ENCODE measurements at places on chromosomes 7 and 10.

GRCh38 chr7:149147752-149148653 lies 750 bp downstream of the ZNF398 start:
- peak; percentile 49 for DNase-seq

GRCh38 chr10:79181227-79181626 lies 112.5 kb downstream of the ZMIZ1 start:
- no peak for DNase-seq

GRCh38 chr10:71516890-71517289 lies 120.2 kb downstream of the CDH23 start:
- no peak for DNase-seq

DNA sequence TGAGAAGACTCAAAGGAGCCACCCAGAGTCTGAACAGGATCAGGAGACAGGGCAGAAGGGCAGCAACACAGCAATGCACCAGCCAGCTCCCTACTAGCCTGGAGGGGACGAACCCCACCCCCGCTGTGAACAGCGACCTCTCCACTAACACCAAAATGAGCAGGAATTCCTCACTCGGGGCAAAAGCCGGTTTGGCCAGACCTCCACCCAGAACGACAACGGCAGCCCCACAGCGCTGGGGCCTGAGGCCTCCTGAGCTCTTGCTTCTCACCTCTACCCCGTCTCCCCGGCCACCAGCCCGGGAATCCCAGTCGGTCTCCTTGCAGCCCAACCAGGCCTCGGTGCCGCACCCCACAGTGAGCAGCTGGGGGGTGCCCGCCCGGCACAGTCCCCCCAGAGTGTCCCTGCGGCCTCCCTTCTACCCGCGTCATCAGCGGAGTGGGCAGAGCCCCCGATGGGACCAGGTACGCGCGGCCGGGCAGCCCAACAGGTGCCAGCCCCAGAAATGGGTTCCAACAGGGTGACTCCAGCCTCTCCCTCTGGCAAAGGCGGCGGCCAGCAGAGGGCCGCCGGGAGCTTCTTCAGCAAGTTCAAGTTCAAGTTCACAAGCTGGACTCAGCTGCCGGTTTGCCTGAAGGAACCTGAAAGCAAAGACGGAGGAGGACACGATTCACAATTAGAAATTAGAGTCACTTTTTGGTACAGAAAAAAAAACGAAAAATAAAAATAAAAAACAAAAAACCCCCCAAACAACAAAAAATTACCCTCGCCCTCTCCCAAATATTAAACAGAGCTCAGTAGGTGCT lies 129.0 kb downstream of the MARCHF5 start:
- no peak for DNase-seq

DNA sequence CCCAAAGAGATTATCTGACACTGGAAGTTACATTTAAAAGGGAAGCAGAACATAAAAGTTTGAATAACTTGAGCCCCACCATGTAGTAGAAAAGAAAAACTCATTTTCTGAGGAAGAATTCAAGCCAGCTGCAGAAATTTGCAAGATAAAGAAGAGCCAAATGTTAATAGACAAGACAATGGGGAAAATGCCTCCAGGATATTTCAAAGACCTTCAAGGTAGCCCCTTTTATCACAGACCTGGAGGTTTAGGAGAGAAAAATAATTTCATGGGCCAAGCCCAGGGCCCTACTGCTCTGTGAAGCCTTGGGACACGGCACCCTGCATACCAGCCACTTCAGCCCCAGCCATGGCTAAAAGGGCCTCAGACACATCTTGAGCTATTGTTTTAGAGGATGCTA lies 18.4 kb upstream of the AKR1C1 start:
- no peak for DNase-seq

- no peak for DNase-seq
These were observed 413.9 kb downstream of the LRMDA start for GRCh38 chr10:75845176-75845947.

DNA sequence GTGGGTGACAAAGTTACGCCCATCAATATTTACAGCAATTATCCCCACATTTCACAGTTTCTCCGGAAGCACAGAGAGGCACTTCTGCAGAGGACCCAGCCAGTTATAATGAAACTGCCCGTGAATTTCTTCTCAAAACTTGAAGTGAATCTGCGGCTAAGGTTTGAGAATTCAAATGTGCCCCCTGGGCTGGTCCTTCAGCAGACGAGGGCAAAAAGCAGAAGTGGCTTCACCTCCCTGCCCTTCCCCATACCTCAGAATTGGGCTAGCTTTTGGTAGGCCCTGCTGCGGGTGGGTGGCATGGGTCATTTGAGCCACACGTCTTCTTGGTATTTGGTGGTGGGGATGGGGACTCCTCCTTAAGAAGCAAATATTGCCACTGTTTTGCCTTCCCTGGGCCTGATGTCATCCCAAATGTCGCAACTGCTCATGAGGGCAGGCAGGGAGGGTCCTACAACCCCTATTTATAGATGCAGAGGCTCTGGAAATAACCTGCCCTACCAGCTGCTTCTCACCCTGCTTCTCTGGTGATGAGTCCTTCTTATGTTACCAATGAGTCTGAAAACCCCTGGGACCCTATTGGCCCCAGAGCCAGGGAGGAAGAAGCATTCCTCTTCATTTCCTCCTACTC lies 16.6 kb upstream of the WDFY4 start:
- no peak for DNase-seq

- DNase-seq, result no peak
These were observed at the start of gene GPR37 for GRCh38 chr7:124765401-124766352. Gene GPR37, minus strand, starts transcription at chr7:124765792. Its CDS starts 816 bp downstream, at chr7:124764976.

DNA sequence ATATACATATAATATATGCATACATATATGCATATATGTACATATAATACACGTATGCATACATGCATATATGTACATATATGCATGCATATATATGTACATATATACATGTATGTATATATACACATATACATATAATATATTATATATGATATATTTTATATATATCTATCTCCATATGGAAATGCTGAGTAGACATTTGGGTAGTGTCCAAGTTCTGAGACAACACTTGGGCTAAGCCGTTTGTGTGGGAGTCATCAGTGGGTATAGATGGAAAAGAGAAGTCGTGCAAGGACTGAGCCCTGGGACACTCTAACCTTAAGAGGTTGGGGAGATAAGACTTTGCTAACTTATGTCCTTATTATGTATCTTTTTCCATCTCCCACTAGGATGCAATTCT lies 165.2 kb upstream of the PODXL start:
- no peak for DNase-seq

DNA sequence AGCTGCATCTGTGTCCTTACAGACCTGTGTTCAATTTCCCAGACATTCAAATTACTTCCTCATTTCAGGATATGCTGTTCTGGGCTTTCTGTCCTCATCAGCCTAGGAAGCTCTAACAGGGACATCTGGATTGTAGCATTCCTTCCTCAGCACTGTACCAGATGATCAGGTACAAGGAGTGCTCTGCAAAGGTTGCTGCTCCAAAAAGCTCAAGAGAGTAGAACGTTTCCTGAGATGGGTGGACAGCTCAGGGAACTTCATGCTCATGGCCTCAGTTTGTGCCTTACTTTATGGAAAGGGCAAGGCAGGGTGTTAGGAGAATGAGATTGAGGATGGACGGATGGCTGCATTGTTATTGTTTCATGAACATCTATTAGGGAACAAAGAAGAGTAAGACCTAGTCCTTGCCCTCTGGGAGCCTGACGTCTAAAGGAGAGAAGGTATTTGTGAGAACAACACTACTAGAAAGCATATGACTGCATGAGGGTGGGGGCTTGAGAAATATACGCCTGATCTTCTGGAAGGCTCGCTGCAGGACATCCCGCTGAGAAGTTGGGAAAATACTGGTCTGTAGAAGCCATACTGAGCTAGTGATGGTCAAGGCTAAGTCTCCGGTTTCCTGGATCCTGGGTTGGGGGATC lies 10.5 kb upstream of the ZNF212 start:
- no peak for DNase-seq

DNA sequence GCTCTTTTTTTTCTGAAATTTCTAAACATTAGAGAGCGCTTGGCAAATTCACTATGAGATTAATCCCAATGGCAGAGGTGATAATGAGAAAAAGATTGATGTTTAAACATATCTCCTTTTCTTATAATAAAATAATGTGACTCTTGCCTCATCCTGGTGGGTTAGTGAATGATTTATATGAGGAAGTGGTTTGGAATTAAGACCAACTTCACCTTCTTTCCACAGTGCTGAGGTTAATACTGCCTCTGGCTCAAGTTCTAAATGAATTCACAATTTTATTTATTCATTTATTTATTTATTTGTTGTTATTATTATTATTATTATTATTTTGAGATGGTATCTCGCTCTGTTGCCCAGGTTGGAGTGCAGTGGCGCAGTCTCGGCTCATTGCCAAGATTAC lies 40.5 kb upstream of the ADO start:
- no peak for DNase-seq

GRCh38 chr7:108226816-108227299 lies 96.7 kb upstream of the LAMB4 start:
- no peak for DNase-seq

DNA sequence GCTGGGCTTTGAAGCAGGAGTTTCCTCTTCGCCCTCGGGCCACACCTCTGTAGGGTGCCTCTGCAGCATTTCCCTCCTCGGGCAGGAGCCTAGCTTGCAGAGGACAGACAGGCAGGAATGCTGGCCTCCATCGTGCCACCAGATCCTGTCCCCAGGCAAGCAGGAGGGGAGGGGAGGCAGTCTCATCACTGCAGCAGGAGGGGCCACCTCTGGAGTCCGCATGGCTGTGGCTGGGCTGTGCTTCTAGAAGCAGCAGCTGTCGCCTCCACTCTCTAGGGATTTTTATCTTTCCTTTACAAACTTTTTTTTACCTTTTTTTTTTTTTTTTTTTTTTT lies 181.4 kb downstream of the CUX1 start:
- no peak for DNase-seq

- no peak for DNase-seq
These were observed 6.9 kb upstream of the SFRP5 start for GRCh38 chr10:97778452-97779302.

DNA sequence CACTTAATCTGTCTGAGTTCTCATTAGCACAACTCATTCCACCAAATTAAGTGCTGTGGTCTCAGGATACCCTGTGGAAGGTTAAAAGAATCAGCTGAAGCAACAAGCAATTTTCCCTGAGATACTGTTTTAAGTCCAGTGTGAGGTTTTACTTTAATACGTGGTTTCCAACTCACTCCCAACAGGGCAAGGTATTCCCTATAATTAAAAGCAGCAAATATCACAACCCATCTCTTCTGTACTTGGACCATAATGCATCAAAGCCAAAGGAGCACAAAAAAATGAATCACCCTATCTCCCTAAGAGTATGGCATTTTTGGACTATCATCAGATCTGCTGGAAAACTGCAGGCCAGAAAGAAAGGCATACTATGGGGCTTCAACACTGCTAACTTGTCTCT lies 4.9 kb downstream of the CADPS2 start:
- no peak for DNase-seq

GRCh38 chr7:134359787-134360432 lies 43.2 kb upstream of the SLC35B4 start:
- no peak for DNase-seq

- DNase-seq, result no peak
These were observed 151.6 kb downstream of the SEM1 start for GRCh38 chr7:96558093-96558492.

DNA sequence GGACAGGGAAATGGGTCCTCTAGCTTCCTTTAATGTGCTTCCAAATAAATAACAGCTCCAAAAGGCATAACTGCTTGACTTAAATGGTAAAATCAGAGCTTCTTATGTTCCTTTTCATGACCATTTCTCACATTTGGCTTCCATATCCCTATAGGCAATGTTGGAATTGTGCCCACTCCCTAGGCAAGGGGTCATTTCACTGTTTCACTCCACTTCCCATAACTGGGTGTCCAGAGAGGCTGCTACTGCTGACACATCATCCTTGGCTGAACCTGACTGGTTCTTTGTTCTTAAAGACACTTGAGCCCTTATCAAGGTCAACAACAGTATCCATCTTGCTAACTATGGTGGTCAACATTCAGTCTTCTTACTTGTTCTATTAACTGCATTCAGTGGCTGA lies 37.1 kb downstream of the PRTFDC1 start:
- DNase-seq, result no peak

DNA sequence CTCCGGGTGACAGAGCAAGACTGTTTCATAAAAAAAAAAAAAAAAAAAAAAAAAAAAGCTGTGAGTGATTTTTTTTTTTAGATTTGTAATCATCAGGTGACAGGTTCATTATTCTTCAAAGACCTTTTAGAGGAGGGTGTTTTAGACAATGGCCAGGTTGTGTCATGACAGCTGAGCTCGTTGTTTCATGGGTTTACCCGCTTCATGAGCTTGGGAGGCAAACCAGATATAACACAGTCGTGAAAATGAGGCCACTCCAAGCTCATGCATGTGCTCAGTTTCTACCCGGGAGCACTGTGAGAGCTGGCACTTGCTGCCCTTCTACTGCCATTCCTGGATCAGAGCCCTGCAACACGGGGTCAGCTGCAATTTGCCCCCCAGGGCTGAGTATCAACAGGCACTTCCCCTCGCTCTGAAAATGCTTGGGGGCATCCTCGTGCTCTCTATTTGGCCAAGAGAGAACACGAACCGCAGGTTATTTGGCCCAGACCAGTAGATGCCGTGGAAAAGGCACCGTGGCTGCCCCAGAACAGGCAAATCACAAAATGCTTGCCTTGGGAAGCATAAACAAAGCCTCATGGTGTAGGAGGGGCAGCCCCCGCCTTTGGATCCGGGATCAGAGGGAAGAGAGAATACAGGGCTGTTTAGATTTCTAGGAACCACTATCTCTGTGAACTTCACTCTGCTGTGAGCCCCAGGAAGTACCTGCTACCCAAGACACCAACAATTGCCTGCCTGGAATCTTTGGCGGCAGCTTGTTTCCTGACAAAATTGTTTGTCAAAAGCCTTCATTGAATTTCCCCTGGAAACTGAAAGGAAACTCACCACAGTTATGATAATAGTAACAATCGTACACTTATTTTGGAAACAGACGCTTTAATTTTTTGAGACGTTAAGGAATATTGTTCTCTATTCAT lies 371.0 kb downstream of the FRMD4A start:
- no peak for DNase-seq

GRCh38 chr7:4832711-4833110 lies 29.1 kb downstream of the PAPOLB start:
- no peak for DNase-seq

DNA sequence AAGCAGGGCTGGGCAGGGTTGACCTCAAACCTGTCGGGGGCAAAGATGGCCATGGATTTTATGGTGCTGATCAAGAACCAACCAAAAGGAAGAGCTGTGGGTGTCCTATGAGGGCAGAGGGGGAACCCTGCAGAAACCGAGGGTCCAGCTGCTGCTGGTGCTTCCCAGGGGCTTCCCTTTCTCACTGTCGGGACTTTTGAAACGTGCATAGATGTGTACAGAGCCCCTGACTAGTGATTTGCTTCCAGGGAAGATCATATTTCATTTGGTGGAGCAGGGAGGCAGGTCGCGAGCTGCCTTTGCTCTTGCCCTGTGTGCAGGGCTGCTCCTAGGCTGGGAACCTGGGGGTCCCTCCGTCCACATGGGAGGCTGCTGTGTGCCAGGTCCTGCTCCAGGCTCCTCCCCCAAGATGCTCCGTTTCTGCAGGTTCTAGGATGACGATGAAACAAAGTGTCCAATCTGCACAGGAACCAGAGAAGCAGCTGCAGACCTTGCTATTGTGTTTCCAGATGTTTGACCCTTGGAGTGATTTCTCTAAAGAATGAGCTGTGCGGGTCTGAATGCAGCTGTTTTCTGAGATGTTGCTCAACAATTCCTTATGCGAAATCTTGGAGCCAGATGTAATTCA lies 9.4 kb upstream of the INPP5A start:
- no peak for DNase-seq

- peak; percentile 3 for DNase-seq
These were observed 1.3 kb downstream of the LCOR start for GRCh38 chr10:96833220-96834001.
